ENCODE measurements at places on chromosomes 16 and 17.

DNA sequence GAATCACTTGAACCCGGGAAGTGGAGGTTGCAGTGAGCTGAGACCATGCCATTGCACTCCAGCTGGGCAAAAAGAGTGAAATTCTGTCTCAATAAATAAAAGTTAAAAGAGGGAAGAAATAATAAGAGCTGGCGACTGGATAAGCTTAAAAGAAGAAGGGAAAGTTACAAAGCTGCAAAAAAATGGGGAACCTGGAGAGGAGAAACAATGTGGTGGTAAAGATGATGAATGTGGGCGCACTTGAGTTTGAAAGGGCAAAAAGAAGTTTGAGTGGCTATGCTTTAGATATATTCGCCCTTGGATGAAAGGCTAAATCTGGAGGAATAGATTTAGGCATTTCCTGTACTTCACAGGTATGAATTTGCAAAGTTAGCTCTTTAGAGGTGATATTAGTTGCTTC lies 53.0 kb upstream of the YPEL2 start:
- no peak for DNase-seq

- no peak for DNase-seq
Observed at GRCh38 chr16:87126403-87127025, 190.7 kb downstream of the C16orf95 start.

DNA sequence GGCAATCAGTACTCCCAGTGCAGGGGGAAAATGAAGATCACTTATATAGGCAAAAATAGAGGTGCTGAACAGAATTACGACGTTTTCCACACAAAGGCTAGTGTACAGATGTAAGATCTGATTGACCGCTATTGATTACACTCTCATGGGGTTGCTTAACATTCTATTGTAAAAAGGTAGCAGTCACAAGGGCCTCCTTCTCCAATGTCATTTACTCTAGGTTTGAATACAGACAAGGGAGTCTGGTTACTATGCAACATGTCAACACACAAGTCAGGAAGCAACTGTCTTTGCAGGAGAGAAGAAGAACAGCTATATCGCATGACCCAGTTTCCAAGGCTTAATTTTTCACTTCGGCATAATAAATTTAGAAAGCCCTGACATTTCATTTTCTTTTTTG lies 7.9 kb downstream of the KRT37 start:
- no peak for DNase-seq

GRCh38 chr17:13582776-13583547 lies 18.8 kb downstream of the HS3ST3A1 start:
- DNase-seq, result no peak

GRCh38 chr17:49748791-49749190 lies 15.1 kb downstream of the FAM117A start:
- peak; percentile 16 for DNase-seq

GRCh38 chr17:17205368-17206123 lies 587 bp downstream of the PLD6 start:
- peak; percentile 49 for DNase-seq

DNA sequence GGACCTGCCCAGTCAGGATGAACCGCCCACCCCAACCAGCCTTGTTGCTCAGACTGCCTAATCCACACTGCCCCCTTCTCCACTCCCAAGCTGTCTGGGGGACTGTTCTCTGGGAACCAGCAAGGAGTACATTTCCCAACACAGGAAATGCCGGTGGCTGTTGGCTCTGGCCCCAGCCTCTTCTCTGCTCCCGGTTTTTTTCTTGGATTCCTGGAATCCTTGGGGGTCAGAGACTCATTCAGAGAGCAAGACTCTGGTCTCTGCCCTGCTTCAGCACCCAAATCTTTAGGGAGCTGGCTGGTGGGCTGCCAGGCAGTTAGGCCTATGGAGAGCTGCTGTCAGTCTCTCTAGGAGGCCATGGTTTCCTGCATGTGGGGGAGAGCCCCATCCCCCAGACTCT lies 10.8 kb upstream of the MTMR4 start:
- no peak for DNase-seq

DNA sequence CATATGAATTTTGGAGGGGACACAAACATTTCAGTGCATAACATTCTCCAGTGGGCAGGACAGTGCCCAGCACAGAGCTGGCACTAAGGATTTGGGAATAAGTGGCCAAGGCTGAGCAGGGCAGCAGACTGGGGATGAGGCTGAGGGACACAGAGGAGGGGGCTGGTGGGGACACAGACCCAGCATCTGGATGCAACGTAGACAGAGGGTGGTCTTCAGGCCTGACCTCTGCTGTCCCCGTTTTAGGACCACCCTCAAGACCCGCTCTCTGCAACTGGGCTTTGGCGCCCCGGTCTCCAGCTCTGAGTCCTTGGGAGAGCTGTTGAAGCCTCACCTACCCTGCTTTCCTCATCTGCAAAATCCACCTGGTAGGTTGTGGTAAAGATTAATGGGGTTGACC lies 3.3 kb upstream of the PRSS33 start:
- DNase-seq, result no peak

- no peak for DNase-seq
Observed at GRCh38 chr17:14261406-14261805, 24.7 kb upstream of the CDRT15 start.

- no peak for DNase-seq
Observed at GRCh38 chr17:21250854-21251253, 2.4 kb downstream of the NATD1 start.

All from activated T-helper 1 cell treated with anti-CD3 and anti-CD28 coated beads, Interleukin-2, amount 50 U/mL, for 16 hours (primary cell).